ENCODE measurements at places on chromosomes 5 and 9.
A peak's percentile ranks its signal among the peaks of the same experiment; 100 is the strongest.

DNA sequence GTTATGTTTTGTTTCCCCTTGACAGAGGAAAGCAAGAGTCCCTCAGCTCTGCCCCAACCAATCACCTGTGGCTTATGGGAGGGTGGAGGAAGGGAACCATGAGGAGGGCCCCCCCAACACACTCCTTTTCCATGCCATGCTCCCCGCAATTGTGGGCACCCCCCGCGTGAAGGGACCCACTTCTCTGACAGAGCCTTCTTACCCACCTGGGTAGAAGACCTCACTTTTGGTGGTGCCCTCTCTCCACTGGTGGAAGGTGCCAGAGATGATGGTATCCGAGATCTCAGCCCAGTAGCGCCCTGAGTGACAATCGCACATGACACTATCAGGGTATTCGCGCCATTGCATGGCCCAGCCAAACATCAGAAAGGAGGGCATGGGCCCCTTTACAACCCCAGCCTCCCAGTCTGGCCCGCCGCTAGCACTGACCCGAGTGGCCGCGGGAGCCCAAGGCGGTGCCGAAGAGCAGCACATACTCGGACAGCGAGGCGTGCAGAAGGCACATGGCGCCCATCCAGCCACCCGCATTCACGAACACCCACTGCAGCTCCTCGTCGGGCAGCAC, 714 bp downstream of the SIGMAR1 start:
- H3K36me3 ChIP-seq: peaks cover 15% of the 10 kb centered on the region
- H3K27me3 ChIP-seq: no peaks in the 10 kb centered on the region
- DNase-seq: peak; percentile 31
- peak overlapping the region; percentile 50 for H3K4me3 ChIP-seq
- peaks cover 33% of the 10 kb centered on the region for H3K4me1 ChIP-seq

GRCh38 chr5:153926201-153926600, 112.5 kb downstream of the FAM114A2 start:
- DNase-seq: no peak
- no peaks in the 10 kb centered on the region for H3K4me1 ChIP-seq
- no peaks in the 10 kb centered on the region for H3K36me3 ChIP-seq
- no peak overlapping the region for H3K4me3 ChIP-seq

- H3K36me3 ChIP-seq: no peaks in the 10 kb centered on the region
- H3K4me1 ChIP-seq: no peaks in the 10 kb centered on the region
- no peak for DNase-seq
- H3K27ac ChIP-seq: no peak overlapping the region
- no peak overlapping the region for H3K4me3 ChIP-seq
Measured at GRCh38 chr9:72322259-72322658, 42.7 kb downstream of the ZFAND5 start.

DNA sequence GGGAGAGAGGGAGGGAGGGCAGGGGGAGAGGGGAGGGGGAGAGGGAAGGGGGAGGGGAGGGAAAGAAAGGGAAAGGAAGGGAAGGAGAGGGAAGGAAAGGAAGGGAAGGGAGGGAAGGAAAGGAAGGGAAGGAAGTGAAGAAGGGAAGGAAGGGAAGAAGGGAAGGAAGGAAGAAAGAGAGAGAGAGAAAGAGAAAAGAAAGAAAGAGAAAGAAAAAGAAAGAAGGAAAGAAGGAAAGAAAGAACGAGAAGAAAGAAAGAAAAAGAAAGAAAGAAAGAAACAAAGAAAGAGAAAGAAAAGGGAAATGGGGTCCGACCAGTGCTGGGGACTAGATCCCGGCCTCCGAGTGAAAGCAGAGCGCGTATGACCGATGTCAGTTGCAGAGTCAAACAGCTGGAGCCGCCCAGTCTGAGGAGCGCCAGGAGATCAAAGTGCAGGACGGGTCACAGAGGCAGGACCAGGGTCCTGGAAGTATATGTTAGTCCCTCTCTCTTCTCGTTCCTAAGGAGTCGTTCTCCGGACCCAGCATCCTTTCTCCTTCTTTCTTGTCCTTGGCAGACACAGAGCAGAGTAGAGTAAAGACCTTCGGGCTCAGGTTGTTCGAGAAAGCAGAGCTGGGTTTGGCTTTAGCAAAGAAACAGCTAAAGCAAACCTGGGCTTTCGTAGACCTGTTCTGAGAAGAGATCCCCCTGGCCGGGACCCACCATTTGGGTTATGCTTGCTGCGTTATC, 305.4 kb upstream of the MSX2 start:
- no peaks in the 10 kb centered on the region for H3K36me3 ChIP-seq
- no peaks in the 10 kb centered on the region for H3K4me1 ChIP-seq
- no peak overlapping the region for H3K4me3 ChIP-seq
- H3K27ac ChIP-seq: no peak overlapping the region
- no peak for DNase-seq
- H3K27me3 ChIP-seq: no peaks in the 10 kb centered on the region

DNA sequence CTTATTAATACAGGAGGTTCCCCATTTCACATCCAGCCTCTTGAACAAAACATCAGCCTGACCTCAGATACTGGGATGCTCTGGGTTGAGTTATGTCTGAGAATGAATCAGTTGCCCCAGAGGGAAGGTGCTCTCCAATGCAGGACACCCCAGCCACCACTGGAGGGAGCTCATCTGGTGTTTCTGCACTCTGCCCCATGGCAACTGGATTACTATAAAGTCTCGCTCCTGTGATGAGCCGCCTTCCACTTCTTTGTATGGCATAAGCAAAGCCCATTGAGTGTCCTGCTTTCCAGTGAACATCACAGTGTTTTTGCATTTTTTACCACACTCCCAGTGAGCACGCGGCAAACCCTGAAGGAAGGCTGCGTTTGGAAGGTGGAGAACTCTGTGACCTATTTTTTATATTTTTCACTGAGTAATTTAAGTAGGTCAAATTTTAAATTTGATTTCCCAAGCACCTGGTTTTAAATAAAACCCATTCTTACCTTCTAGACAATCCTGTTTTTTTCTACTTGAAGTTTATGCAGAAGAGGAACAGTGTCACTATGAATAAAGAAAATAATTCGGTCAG, 176.9 kb upstream of the WWC1 start:
- peaks cover 13% of the 10 kb centered on the region for H3K27me3 ChIP-seq
- no peaks in the 10 kb centered on the region for H3K36me3 ChIP-seq
- no peak overlapping the region for H3K27ac ChIP-seq
- H3K4me1 ChIP-seq: no peaks in the 10 kb centered on the region

DNA sequence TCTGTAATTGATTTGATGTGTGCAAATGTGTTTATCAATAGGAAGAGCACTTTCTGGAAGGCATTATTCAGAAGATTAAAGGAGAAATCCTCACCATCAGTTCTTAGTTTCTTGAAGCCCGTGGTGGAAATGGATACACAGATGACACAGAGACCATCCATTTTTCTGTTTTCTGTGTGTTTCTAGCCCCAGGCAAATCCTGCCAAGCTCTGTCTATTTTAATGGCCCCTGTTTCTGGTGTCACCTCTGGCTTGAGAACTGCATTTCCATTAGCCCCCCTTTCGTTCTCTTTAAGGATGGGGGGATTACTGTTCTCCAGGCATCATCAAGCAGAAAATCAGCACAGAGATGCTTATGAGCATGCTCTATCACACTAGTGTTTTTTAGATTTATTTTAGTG, 37.3 kb downstream of the DAPK1 start:
- no peaks in the 10 kb centered on the region for H3K27me3 ChIP-seq
- no peaks in the 10 kb centered on the region for H3K4me1 ChIP-seq
- DNase-seq: no peak
- no peak overlapping the region for H3K4me3 ChIP-seq
- H3K36me3 ChIP-seq: no peaks in the 10 kb centered on the region

DNA sequence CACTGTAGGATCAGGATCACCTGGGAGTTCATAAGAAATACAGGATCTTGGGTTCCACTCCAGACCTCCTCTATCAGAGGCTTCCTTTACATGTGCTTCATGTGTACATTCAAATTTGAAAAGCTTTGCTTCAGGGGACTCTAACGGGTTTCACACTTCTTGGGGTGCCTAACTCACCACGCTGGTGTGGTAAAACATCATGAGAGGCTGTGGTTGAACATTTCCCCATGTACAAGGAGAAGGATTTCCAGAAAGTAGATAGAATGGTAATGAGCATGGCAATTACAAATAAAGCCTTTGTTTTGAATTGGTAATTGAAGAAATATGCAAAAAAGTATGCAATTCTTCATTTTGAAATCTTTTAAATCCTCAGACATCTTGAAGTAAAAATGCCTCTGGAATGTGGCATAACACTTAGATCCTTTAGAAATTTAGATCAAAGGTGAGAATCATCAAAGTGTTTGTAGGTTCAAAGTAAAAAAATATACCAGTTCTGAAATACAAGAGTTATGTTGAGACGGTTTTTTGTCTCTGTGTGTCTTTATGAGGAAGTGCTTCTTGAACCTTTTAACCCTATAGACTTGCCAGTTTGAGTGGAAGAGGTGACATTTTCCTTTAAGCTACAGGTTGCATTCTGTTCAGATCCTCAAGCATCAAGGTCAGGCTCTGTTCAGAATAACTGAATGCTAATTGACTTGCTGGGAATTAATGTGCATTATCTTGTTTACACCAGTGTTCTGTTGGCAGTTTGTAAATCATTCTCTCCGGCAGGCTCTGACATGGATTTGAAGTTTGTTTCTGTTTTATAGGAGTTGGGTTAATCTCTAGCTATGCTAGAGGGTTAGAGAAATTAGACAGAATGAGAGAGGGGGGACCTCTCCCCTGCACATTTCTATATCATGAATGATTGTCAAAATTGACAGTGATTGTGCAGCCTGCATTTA, 415.3 kb downstream of the MAN2A1 start:
- no peak overlapping the region for H3K4me3 ChIP-seq
- H3K36me3 ChIP-seq: no peaks in the 10 kb centered on the region
- DNase-seq: peak; percentile 47
- no peaks in the 10 kb centered on the region for H3K27me3 ChIP-seq

DNA sequence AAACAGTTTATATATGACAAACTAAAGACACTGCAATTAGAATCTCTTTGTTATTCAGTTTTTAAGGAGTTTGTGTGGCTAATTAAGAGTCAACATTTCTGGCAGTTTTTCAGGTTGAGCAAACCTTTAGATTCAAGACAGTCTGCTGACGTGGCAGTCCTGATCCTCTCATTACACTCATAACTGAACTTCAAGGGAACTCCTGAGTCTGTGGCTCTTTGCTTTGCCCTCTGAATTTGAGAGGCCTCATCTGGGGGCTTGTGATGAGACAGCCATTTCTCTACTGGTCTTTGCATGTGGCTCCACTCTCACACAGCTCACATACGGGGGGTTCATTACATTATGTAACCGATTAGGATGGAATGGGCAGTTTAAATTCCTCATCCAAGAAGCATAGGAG, 182.9 kb upstream of the MEF2C start:
- no peak for DNase-seq
- H3K36me3 ChIP-seq: no peaks in the 10 kb centered on the region
- no peak overlapping the region for H3K27ac ChIP-seq

- no peaks in the 10 kb centered on the region for H3K27me3 ChIP-seq
- peaks cover 26% of the 10 kb centered on the region for H3K4me1 ChIP-seq
- DNase-seq: no peak
Measured at GRCh38 chr5:318341-318897, 3.1 kb upstream of the AHRR start.

DNA sequence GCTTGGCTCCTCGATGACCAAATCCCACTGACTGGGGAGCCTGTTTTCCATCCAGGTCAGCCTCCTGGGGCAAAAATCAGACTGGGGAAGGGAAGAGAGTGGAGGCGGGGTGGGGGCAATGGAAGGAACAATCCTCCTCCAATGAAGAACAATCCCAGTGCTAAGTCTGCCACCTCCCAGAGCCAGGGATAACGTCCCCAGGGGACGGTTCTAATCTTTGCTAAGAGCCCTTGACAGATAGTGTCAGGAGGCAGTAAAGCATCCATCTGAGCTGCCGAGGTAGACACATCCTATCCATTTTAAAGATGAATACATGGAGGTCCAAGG, 298.5 kb upstream of the MSX2 start:
- H3K4me3 ChIP-seq: no peak overlapping the region
- H3K27me3 ChIP-seq: peaks cover 9% of the 10 kb centered on the region
- DNase-seq: no peak
- H3K36me3 ChIP-seq: no peaks in the 10 kb centered on the region
- no peaks in the 10 kb centered on the region for H3K4me1 ChIP-seq

- H3K27me3 ChIP-seq: no peaks in the 10 kb centered on the region
- DNase-seq: no peak
- H3K27ac ChIP-seq: no peak overlapping the region
- no peak overlapping the region for H3K4me3 ChIP-seq
Measured at GRCh38 chr9:135478191-135478590, 1.4 kb upstream of the PPP1R26 start.

DNA sequence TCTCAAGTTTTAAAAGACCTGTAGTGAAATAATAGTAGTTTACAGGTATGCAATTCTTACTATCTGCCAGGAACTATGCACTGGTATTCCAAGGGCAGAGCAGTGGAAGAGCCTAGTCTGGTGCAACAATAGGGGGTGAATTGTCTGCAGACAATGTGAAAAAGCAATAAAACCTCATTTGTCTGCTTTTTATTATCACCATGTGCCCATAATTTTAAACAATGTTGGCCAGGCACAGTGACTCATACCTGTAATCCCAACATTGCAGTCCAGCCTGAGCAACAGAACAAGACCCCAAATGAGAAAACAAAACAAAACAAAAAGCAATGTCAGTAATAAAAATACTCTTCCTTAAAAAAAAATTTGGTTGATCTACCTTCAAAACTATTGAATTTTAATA, 12.2 kb upstream of the SLC44A1 start:
- H3K27ac ChIP-seq: no peak overlapping the region
- no peaks in the 10 kb centered on the region for H3K4me1 ChIP-seq
- H3K4me3 ChIP-seq: no peak overlapping the region
- DNase-seq: no peak
- no peaks in the 10 kb centered on the region for H3K36me3 ChIP-seq

- H3K27me3 ChIP-seq: no peaks in the 10 kb centered on the region
- peak overlapping the region; percentile 41 for H3K27ac ChIP-seq
- no peaks in the 10 kb centered on the region for H3K36me3 ChIP-seq
- H3K4me3 ChIP-seq: peak overlapping the region; percentile 56
- peaks cover 14% of the 10 kb centered on the region for H3K4me1 ChIP-seq
Measured at GRCh38 chr5:154683101-154683880, 71.9 kb upstream of the LARP1 start.

GRCh38 chr9:117662651-117663050, 41.6 kb upstream of the TLR4 start:
- H3K4me3 ChIP-seq: no peak overlapping the region
- no peak overlapping the region for H3K27ac ChIP-seq
- DNase-seq: no peak
- H3K36me3 ChIP-seq: no peaks in the 10 kb centered on the region

DNA sequence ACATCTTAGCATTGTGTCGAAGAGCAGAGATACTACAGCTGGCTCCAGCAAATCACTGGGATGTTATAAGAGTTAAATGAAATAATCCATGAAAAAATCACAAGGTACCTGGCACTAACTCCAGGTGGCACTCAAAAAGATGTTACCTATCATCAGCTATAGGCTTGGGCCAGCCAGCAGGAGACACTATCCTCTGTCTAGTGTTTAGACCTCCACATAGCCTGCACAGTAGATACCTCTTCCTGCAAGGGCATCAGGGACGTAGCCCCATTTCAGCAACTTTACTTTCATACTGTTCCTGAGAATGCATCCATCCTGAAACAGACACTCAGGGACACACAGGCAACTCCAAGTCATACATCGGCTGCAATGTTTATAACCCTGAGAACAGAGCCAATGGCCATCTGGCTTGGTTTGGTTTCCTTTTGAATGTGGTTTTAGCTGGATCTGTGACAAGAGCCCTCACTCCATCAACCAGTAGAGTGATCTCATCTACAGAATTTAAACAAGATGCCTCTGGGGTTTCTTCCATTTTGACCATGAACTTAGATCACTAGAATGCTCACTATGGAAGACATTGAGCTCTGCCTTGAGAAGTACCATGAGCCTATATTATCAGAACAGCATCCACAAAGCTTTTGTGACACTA, 69.9 kb downstream of the TLE1 start:
- peak overlapping the region; percentile 67 for H3K27ac ChIP-seq
- DNase-seq: peak; percentile 17
- no peak overlapping the region for H3K4me3 ChIP-seq
- H3K4me1 ChIP-seq: peaks cover 30% of the 10 kb centered on the region
